ENCODE measurements at places on chromosomes 5 and 9. TPM values are rescaled to one million over a fixed set of nuclear protein-coding genes. Genes with fewer than 3 reads are reported as not detected.

- H3K27me3 ChIP-seq = peaks cover 11% of the 10 kb centered on the region
- peaks cover 17% of the 10 kb centered on the region for H3K4me1 ChIP-seq
- H3K4me3 ChIP-seq = no peak overlapping the region
- H3K36me3 ChIP-seq = no peaks in the 10 kb centered on the region
These were observed 16.9 kb upstream of the NANS start for GRCh38 chr9:98039607-98040017.

GRCh38 chr5:102629827-102630605 lies 125.1 kb upstream of the PAM start:
- no peaks in the 10 kb centered on the region for H3K4me1 ChIP-seq
- no peaks in the 10 kb centered on the region for H3K36me3 ChIP-seq
- H3K4me3 ChIP-seq = no peak overlapping the region
- no peak for DNase-seq
- no peak overlapping the region for H3K27ac ChIP-seq
- peaks cover 7% of the 10 kb centered on the region for H3K27me3 ChIP-seq

GRCh38 chr5:172858511-172858989 lies 24.5 kb downstream of the ERGIC1 start:
- H3K4me1 ChIP-seq = peaks cover 22% of the 10 kb centered on the region
- no peak overlapping the region for H3K4me3 ChIP-seq
- DNase-seq = no peak
- no peak overlapping the region for H3K27ac ChIP-seq
- no peaks in the 10 kb centered on the region for H3K27me3 ChIP-seq

GRCh38 chr5:173323799-173324114 lies 4.5 kb downstream of the STC2 start:
- peaks cover 37% of the 10 kb centered on the region for H3K4me1 ChIP-seq
- DNase-seq = no peak
- peaks cover 67% of the 10 kb centered on the region for H3K36me3 ChIP-seq
- H3K27me3 ChIP-seq = peaks cover 24% of the 10 kb centered on the region
- no peak overlapping the region for H3K27ac ChIP-seq
- no peak overlapping the region for H3K4me3 ChIP-seq

The ARL15 gene
- 13.5 TPM for total RNA-seq

The TRIM41 gene
- total RNA-seq = 43.7 TPM

The KCNN2 gene
- not detected for total RNA-seq

The IFNA2 gene
- total RNA-seq = not detected

The FTMT gene
- total RNA-seq = not detected

Measured in activated CD4-positive, alpha-beta memory T cell treated with anti-CD3 and anti-CD28 coated beads, Interleukin-2, amount 10 ng/mL, durations not matched to agents 7 days and 5 days (primary cell).